ENCODE measurements at places on chromosomes 12 and 14.

GRCh38 chr14:74739293-74740030, 23.7 kb upstream of the YLPM1 start:
- H3K36me3 ChIP-seq = no peaks in the 10 kb centered on the region
- no peak overlapping the region for H3K4me3 ChIP-seq
- H3K4me1 ChIP-seq = no peaks in the 10 kb centered on the region
- H3K27me3 ChIP-seq = no peaks in the 10 kb centered on the region
- no peak overlapping the region for H3K27ac ChIP-seq

- no peaks in the 10 kb centered on the region for H3K27me3 ChIP-seq
- peak within 1 kb of the TSS; percentile 99 for H3K4me3 ChIP-seq
- H3K36me3 ChIP-seq = no peaks in the 10 kb centered on the region
- peak within 1 kb of the TSS; percentile 92 for H3K27ac ChIP-seq
- peaks cover 48% of the 10 kb centered on the region for H3K4me1 ChIP-seq
These were observed at the start of gene CCDC88C for GRCh38 chr14:91417120-91417982. Gene CCDC88C (minus strand): TSS chr14:91417820. CDS start chr14:91417690, 130 bp downstream.

- H3K27ac ChIP-seq = no peak overlapping the region
- no peak for DNase-seq
- no peak overlapping the region for H3K4me3 ChIP-seq
- no peaks in the 10 kb centered on the region for H3K36me3 ChIP-seq
- no peaks in the 10 kb centered on the region for H3K27me3 ChIP-seq
These were observed 297.1 kb downstream of the PDZRN4 start for GRCh38 chr12:41485203-41485602.

GRCh38 chr14:105702275-105702817, 176.0 kb downstream of the TMEM121 start:
- no peak overlapping the region for H3K27ac ChIP-seq
- DNase-seq = no peak
- H3K4me1 ChIP-seq = no peaks in the 10 kb centered on the region
- no peaks in the 10 kb centered on the region for H3K27me3 ChIP-seq
- H3K4me3 ChIP-seq = no peak overlapping the region
- no peaks in the 10 kb centered on the region for H3K36me3 ChIP-seq

- no peaks in the 10 kb centered on the region for H3K4me1 ChIP-seq
- no peaks in the 10 kb centered on the region for H3K36me3 ChIP-seq
- H3K4me3 ChIP-seq = no peak overlapping the region
- H3K27ac ChIP-seq = no peak overlapping the region
- H3K27me3 ChIP-seq = no peaks in the 10 kb centered on the region
These were observed 883 bp upstream of the MYL2 start for GRCh38 chr12:110921262-110921661.

DNA sequence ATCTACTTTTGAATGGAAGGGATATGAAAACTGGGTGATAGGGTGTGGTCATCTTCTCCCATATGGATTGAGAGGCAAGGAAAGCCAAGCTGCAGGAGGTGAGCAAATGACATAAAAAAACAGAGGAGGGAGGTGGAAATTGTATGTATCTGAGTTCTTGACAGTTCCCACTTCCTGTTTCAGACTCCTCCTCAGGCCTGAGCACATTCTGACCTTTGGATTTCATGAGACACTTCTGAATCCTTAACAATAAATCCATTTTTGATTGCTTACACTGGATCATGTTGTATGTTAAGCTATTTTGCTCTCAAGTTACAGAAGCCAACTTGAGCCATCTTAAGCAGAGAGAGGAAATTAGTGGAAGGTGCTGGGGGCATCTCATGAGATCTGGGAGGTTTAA, 11.6 kb upstream of the SRSF5 start:
- no peaks in the 10 kb centered on the region for H3K27me3 ChIP-seq
- no peak overlapping the region for H3K4me3 ChIP-seq
- no peak for DNase-seq
- peak overlapping the region; percentile 28 for H3K27ac ChIP-seq

GRCh38 chr12:13435235-13435933, 238.9 kb downstream of the EMP1 start:
- no peak overlapping the region for H3K27ac ChIP-seq
- H3K4me3 ChIP-seq = no peak overlapping the region
- no peaks in the 10 kb centered on the region for H3K36me3 ChIP-seq
- H3K4me1 ChIP-seq = no peaks in the 10 kb centered on the region
- no peak for DNase-seq

DNA sequence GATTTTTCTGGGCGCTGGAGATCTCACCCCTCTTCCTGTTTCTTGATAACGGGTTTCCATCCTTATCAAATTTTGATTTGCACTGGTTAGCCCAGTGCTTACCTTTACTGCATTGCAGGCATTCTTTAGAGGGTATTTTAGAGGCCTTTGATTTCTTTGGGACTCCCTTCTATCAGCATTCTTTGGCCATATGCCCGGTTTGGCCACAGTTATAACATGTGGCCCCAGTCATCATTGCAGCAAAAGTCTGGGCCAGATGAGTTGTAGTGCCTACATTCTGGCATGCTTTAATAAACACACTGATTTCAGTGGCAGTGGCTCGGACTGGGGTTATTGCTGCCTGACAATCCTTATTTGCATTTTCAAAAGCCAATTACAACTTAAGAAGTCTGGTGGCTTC, 82.3 kb downstream of the KCNMB4 start:
- no peaks in the 10 kb centered on the region for H3K36me3 ChIP-seq
- H3K27me3 ChIP-seq = no peaks in the 10 kb centered on the region

DNA sequence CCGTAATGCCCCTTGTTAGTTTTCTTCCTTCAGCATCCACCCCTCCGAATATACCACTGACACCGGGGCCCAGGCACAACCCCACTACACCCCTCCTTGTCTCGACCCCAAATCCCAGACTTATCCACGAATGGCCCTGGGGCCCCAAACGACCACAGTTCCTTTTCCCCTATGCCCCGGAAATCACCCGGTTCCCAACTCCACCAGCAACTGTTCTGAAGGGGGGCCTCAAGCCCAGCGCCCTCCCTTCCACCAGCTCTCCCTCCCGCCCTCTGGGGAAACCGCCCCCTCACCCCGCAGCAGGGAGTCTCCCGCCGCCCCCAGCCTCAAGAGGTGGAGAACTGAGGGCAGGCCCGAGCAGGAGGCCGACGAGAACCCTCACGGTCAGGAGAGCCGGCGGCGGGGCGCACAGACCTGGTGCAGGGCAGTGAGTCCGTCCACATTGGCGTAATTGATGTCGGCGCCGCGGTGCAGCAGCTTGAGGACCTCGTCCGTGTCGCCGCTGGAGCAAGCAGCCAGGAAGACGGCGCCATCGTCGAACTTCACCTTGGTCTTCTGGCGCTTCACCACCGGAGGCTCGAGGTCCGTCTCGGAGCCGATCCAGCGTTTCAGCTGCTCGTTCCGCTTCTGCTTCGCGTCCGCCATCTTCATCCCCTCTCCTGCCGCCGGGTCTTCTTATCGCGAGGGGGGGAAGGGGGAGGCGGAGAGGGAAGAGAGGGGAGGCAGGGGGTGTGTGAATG, 446 bp downstream of the PPP1R12A start:
- no peaks in the 10 kb centered on the region for H3K27me3 ChIP-seq
- peak; percentile 30 for DNase-seq
- no peaks in the 10 kb centered on the region for H3K36me3 ChIP-seq
- H3K27ac ChIP-seq = peak overlapping the region; percentile 85
- H3K4me3 ChIP-seq = peak overlapping the region; percentile 98

DNA sequence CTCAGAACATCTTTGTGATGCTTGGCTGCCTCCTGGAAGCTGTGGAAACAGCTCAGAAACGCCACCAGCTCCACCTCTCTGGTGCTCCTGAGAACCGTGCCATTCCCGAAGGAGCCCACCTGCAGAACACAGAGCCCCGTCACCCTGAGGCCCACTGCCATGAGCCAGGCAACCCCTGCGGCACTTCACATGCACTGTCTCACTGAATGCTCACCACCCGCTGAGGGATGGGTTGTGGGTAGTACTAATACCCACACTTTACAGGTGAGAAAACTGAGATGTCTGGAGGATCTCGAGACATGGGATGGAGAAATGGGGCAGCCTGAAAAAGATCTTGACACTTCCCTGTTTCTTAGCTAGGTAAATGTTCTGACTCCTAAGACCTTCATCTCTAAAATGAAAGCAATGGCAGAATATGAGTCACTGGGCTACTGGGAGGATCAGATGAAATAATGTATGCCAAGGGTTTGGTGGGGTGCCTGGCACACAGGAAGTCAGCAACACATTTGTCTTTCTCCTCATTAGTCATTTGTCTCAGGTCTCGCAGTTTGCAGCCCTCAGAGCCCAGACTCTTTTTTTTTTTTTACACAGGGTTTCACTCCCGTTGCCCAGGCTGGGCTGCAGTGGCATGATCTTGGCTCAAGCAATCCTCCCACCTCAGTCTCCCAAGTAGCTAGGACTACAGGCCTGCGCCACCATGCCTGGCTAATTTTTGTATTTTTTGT, 5.3 kb downstream of the OASL start:
- peak overlapping the region; percentile 26 for H3K4me3 ChIP-seq
- peaks cover 62% of the 10 kb centered on the region for H3K4me1 ChIP-seq
- H3K36me3 ChIP-seq = no peaks in the 10 kb centered on the region
- DNase-seq = peak; percentile 58
- H3K27me3 ChIP-seq = no peaks in the 10 kb centered on the region
- H3K27ac ChIP-seq = peak overlapping the region; percentile 87

- H3K36me3 ChIP-seq = no peaks in the 10 kb centered on the region
- no peaks in the 10 kb centered on the region for H3K27me3 ChIP-seq
- DNase-seq = no peak
- no peak overlapping the region for H3K27ac ChIP-seq
- H3K4me1 ChIP-seq = no peaks in the 10 kb centered on the region
These were observed 267.3 kb upstream of the SRRM4 start for GRCh38 chr12:118714051-118714460.

DNA sequence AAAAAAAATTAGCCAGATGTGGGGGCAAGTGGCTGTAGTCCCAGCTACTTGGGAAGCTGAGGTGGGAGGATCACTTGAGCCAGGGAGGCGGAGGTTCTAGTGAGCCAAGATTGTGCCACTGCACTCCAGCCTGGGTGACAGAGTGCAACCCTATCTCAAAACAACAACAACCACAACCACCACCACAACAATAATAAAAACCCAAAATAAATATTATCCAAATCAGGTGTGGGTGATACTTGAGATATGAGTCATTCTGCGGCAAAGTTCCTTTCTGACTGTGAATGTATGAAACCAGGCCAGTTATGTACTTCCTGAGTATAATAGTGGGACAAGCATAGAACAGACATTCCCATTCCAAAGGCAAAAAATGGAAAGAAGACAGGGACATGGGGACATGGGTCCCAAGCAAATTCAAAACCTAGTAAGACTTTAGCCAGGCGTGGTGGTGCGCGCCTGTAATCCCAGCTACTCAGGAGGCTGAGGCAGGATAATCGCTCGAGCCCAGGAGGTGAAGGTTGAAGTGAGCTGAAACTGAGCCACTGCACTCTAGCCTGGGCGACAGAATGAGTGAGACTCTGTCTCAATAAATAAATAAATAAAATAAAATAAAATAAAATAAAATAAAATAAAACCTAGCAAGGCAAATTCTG, 9.7 kb upstream of the ERC1 start:
- no peak for DNase-seq
- no peaks in the 10 kb centered on the region for H3K4me1 ChIP-seq
- H3K27me3 ChIP-seq = no peaks in the 10 kb centered on the region

- H3K4me3 ChIP-seq = no peak overlapping the region
- no peak overlapping the region for H3K27ac ChIP-seq
- H3K36me3 ChIP-seq = no peaks in the 10 kb centered on the region
- DNase-seq = no peak
These were observed 116.9 kb upstream of the LRIG3 start for GRCh38 chr12:59036973-59037762.

DNA sequence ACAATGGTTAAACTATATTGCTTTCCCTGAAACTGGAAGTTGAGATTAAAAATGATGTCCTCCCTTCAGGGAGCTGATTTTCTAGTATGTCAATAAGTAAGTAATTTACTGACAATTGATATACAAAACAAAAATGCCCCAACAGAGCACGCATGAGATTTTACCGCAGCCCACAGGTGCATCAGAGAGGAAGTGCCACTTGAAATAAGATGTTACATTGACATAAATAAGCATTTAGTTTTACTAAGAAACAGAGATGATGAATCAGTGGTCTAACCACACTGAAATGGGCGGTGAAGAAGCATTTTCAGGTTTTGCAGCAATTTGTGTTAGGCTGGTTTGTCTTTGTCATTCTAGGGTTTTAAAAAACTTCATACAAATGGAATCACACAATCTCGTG, 8.8 kb upstream of the CLECL1 start:
- peak overlapping the region; percentile 17 for H3K4me3 ChIP-seq
- no peaks in the 10 kb centered on the region for H3K27me3 ChIP-seq
- DNase-seq = peak; percentile 79

- H3K4me3 ChIP-seq = no peak overlapping the region
- no peaks in the 10 kb centered on the region for H3K27me3 ChIP-seq
- H3K4me1 ChIP-seq = no peaks in the 10 kb centered on the region
- H3K27ac ChIP-seq = no peak overlapping the region
These were observed 209.9 kb upstream of the GARIN2 start for GRCh38 chr14:66979101-66979974.
